ENCODE measurements at places on chromosomes 6 and 20.

DNA sequence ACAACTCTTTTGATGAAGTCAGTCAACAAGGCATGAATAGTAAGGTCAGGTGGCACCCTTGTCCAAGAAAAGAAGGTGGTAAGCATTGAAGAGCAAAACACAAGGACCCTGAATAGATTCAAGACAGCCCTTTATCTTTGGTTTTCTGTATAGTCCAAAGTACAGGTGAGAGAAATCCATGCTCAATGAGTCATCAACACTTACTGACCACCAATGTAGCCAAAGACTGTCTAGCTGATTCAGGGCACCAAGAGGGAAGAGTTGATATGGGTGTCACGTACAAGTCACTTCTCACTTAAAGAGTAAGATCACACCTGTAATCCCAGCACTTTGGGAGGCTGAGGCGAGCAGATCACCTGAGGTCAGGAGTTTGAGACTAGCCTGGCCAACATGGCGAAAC lies 528.3 kb downstream of the CD83 start:
- DNase-seq = no peak

DNA sequence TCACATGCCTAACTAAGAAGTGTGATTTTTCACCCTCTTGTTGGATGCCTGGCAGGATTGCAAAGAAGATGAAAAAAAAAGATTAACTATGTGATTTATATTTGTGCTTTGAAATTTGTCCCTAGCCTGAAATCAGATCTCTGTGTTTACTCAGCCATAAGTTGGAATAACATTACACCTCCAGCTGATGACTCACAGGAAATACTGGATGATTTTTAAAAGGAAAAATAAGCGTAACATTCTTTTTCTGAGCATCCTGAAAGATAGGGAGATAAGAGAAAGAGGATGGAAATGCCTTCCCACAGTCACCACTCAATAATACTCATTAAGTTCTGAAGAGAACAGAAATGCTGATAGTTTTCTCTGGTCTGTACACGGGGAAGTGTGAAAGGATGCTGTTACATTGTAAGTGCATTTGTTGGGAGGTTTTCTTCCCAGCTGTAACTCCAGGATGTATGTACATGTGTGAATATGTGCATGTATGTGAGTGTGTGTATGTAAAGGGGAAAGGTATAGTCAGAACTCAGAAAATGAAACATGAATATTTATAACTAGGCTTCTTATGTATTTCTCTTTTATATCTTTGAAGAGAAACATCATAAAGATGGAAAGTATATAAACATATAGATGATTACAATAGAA lies 37.4 kb upstream of the RIPPLY2 start:
- no peak for DNase-seq

DNA sequence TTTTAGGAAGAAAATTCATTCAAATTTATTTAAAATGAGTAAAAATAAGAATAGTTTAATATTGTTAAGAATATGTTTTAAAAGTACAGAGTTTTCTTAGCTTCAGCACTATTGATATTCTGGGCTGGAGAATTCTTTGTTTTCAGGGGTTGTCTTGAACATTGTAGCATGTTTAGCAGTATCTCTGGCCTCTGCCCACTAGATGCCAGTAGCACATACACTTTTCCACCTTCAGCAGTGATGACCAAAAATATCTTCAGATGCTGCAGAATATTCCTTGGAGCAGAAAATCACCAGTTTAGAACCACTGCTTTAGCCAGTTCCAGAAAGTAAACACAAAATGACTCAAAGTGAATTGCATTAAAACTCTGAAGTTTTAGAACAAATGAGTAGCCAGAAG lies 19.4 kb upstream of the SDHAF4 start:
- DNase-seq = no peak

- no peak for DNase-seq
Measured at GRCh38 chr6:136703331-136703865, 88.9 kb downstream of the MAP3K5 start.

DNA sequence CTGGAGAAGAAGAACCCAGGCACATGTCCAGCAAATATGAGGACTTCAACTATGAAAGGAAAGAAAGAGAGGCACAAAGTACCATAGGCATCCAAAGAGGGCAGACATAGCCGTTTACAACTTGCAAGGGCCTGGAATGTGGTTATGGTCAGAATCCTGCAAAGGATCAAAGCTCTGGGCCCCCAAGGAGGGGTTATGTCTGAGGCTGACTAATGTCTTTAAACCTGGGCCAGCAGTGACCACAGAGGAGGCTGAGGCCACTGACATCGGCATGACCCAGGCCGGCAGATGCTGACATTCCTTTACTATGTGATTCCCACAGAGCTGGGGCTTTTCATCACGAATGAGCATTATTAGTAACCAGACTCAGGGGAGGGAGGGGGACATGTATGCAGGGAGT lies 861.1 kb downstream of the DHX35 start:
- no peak for DNase-seq

Data from T-helper 22 cell (primary cell).